ENCODE measurements at places on chromosomes 11 and 22.
A peak's percentile ranks its signal among the peaks of the same experiment; 100 is the strongest.

DNA sequence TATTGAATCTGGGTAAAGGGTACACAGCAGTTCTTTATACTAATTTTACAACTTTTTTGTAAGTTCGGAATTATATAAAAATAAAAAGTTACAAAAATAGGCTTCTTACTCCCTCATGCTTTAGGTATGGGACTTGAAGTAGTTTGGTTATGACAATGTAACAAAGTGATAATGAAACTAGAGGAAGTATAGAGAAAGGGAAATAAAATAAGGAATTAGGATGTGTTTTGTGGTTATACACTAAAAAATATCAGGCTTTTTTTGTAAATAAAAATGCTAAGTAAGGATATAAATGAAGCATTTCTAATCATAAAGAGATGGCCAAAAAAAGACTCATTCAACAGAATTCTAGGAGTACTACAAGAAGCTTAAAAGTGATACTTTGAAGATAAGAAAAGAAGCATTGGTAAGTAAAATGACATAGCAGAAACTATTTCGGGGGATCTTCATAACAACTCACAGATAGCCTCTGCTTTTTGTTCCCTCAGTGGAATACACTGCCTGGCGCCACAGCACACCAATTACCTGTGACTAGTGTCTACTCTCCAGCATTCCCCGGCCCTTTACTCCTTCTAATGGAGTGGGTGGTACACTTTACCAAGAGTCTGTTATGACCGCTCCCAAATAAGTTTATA, 322.7 kb upstream of the PITPNB start:
- DNase-seq, result no peak

- DNase-seq, result no peak
Measured at GRCh38 chr22:47206164-47206563, 443.7 kb downstream of the TBC1D22A start.

DNA sequence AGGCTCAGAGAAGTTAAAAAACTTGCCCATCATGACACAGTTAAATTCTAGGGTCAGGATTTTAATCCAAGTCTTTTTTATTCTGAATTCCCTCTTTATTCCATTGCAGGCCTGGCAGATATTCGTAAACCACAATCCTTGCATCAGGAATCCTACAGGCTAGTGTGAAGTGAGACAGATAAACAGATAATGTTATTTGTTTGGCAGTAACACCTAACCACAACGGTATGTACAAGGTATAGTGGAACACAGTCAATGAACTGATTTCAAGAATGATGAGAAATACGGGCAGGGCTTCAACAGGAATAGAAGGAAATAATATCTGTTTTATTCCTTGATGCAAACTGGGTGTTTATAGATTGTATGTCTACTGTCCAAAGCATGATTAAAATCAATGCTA, 32.0 kb upstream of the NARS2 start:
- DNase-seq, result no peak

GRCh38 chr11:126135235-126136176, 72.8 kb upstream of the CDON start:
- DNase-seq, result peak; percentile 23

DNA sequence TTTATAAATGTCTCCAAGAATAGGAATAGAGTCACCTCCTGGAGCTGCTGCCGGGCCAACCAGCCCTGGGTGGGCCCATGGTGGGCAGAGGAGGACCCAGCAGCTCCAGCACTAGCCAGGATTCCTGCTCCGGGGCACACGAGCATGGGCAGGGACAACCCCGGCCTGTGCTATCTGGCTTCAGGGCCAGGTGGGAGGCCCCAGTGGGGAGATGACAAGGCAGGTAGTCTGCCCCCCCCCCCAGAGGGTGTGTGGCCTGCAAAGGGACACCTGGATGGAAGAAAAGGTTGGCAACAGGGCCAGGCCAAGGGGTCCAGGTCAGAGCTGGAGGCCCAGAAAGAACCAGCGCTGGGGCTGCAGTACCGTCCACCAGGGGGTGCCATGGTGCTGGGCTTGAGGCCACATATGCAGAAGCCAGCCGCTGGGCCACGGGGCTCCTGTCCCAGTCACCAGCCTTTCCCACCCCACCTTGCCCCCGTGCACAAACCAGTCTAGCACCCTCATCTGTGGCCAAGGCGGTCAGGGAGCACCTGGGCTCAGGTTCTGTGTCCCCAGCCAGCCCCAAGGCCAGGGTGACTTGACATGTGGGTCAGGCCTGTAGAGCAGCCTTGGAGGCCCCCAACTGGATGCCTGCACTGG, 3.4 kb downstream of the TSPAN32 start:
- peak; percentile 14 for DNase-seq

DNA sequence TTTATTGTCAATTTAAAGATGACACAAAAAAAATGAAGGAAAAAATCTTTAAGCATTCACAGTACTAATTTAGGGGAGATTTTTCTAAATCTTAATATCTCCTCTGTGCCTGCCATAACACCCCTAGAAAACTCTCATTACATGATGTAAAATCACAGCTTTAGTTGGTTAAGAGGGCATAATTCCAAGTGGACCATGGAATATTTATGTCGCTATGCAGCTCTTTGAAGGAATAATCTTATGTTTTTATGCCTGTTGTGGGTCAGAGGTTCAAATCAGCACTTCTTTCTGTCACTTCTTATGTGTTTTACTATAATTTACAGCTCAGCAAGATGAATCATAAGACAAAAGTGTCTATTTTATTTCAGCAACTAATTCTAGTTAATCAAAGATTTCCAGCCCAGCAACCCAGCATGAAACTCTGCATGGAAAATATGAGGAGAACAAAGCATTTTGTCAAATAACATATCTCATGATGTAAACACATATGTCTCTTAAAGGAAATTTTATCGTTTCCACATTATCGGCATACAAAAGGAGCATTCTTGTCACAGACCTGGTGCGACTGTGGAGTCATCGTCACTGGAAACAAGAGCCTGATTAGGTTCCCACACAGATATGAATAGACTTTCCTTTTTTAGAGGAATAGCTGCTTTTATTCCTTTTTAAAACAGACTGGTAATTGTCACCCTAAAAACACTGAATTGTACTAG, 274.8 kb downstream of the SOX6 start:
- no peak for DNase-seq

GRCh38 chr11:1146365-1146764, 11.4 kb upstream of the MUC5AC start:
- no peak for DNase-seq

DNA sequence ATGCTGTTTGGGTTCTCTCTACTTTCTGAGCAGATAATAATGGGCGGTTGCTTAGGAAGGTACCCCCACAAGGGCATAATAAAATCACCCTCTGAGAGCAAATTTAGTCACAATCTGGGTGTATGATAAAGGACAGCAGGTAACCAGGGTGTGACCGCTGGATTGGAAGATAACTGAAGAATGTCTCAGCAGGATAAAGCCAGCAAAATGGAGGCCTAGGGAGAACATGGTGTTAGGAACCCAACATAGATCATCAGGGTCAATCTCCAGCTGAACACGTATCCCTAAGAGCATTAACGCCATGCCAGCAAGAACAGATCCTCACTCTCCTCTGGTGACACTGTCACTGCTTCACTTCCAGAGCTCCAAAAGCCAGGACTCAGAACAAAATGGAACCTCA, 64.5 kb upstream of the SCUBE2 start:
- DNase-seq, result no peak

DNA sequence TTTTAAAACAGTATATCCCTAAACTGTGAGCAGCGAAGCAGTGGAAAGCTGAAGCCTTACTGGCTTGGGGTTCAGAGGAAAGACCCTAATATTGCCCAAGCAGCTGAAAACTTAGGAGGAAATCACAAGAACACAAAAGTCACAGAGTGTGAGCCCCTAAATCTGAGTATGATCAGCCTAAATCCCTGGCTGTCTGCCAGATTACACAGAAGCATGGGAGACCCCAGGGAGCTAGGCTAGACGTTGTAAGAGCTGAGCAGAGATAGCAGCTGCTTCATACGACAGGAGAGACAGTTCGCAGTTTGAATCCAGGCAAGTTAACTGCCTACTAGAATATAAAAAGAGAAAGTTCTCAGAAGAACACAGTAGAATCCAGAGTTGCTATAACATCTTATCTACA, 81.2 kb downstream of the PACS1 start:
- no peak for DNase-seq

- DNase-seq, result no peak
Measured at GRCh38 chr22:45008186-45008681, 1.6 kb downstream of the PHF21B start.

DNA sequence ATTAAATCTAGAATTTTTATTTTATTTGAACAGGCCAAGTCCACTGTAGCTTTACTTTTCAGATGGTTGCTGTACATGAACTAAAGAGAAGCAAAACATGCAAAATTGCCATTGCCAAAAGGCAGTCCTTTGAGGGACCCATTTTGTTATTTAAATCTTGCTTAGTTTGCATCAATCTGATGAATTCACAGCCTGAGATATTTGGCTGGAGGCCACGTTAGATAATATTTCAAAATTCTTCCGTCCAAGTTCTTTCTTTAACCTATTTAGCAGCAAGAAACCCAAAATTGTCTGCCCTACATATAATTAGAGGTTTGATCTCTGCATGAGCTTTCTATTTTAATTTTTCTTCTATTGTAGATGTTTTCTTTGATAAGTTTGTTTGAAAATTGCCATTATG, 1706.9 kb upstream of the RAG2 start:
- no peak for DNase-seq

DNA sequence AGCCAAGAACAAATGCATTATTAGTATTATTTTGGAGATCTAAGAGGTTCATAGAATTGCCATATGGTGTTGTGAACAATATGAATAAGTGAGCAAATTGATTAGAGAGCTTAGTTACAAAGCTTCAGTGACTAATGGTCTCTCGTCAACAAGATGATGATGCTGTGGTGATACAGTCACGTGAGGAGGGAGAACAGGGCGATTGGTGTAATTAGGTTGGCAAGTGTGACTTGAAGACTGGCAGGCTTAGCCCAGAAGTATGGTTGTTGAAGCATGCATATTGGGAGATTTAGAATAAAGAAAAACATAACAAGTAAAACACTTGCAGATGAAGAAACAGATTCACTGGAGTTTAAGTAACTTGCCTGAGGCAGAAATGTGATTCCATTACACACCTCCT, 100.6 kb upstream of the SORL1-AS1 start:
- no peak for DNase-seq

GRCh38 chr11:103183981-103184611, 74.9 kb downstream of the DYNC2H1 start:
- DNase-seq, result no peak

DNA sequence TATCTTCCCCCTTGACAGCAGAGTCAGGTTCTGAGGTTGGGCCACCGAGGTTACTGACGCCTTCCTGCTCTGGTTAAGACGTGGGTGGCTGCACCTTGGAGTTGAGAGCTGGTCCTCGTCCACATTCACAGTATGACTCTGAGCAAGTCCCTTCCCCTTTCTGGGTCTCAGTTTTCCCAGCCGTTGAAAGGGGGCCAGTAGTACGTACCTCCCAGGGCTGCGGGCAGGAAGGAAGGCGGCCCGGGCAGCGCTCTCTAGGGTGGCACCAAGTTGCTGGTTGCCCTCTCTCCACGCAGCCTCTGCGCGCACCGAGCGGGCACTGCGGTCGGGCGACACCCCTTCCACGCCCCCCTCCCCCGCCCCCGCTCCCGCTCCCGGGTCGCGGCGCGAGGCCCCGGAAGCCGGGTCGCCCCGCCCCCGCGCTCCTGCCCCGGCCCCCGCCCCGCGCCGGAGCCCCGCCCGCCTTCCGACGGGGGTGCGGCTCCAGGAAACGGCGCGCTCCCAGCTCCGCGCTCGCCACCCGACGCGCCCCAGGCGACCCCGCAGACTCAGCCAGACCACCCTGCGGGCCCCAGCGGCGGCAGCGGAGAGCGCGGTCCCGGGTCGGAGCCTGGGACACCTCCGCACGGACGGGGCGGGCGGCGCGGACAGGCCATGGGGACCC, at the start of gene EHBP1L1:
EHBP1L1 (plus strand) TSS at position 486 of the 664 bp plus-strand sequence. CDS start 250 bp downstream, outside the sequence.
- no peak for DNase-seq

DNA sequence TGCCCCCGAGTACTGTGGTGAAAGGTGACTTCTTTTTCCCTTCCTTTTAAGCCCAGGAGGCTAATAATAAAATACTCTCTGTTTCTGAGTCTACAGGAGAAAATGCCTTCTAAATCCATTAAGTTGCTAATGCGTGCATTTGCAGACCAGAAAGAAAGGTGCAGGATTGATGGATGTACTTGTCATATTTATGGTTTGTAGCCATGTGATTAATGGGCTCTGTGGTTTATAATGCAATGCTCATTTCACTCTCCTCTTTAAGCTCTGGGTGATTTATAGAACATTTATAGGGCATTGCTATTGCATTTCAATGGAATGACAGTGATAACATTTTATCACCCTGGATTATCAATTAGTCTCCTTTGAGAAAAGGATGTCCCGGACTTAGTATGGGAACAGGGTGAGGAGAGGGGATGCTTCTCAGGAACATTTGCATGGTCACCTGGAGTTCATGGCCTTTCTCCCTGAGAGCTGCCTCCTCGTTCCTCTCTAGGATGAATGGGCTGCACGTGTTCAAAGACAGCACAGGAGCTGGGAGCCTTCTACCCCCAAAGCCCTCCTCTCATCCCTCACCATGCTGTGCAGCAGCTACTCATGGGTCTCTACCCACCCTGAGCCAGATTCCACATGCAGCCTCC, 82.8 kb upstream of the HMGXB4 start:
- DNase-seq, result no peak

- DNase-seq, result no peak
Measured at GRCh38 chr11:46050003-46050461, 71.2 kb downstream of the PHF21A start.

- no peak for DNase-seq
Measured at GRCh38 chr11:69657456-69657910, 16.5 kb downstream of the CCND1 start.

- no peak for DNase-seq
Measured at GRCh38 chr22:20619045-20619892, 111.9 kb downstream of the MED15 start.

DNA sequence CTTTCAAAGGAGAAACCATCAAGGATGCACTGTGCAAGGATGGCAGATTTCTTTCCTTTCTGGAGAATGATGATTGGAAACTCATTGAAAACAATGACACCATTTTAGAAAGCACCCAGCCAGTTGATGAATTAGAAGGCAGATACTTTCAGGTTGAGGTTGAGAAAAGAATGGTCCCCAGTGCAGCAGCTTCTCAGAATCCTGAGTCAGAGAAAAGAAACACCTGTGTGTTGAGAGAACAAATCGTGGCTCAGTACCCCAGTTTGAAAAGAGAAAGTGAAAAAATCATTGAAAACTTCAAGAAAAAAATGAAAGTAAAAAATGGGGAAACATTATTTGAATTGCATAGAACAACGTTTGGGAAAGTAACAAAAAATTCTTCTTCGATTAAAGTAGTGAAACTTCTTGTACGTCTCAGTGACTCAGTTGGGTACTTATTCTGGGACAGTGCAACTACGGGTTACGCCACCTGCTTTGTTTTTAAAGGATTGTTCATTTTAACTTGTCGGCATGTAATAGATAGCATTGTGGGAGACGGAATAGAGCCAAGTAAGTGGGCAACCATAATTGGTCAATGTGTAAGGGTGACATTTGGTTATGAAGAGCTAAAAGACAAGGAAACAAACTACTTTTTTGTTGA, 9.8 kb downstream of the FAM111A start:
- DNase-seq, result no peak

- no peak for DNase-seq
Measured at GRCh38 chr11:120625565-120625964, 114.0 kb downstream of the GRIK4 start.
